ENCODE measurements at places on chromosomes 5 and 9. TPM values are rescaled to one million over a fixed set of nuclear protein-coding genes. Genes with fewer than 3 reads are reported as not detected.

TAF11L10 gene
- not detected for total RNA-seq

- no peak for DNase-seq
These were observed 22.4 kb downstream of the NRG2 start for GRCh38 chr5:140020601-140021177.

SLC6A7 gene
- total RNA-seq: not detected

DNA sequence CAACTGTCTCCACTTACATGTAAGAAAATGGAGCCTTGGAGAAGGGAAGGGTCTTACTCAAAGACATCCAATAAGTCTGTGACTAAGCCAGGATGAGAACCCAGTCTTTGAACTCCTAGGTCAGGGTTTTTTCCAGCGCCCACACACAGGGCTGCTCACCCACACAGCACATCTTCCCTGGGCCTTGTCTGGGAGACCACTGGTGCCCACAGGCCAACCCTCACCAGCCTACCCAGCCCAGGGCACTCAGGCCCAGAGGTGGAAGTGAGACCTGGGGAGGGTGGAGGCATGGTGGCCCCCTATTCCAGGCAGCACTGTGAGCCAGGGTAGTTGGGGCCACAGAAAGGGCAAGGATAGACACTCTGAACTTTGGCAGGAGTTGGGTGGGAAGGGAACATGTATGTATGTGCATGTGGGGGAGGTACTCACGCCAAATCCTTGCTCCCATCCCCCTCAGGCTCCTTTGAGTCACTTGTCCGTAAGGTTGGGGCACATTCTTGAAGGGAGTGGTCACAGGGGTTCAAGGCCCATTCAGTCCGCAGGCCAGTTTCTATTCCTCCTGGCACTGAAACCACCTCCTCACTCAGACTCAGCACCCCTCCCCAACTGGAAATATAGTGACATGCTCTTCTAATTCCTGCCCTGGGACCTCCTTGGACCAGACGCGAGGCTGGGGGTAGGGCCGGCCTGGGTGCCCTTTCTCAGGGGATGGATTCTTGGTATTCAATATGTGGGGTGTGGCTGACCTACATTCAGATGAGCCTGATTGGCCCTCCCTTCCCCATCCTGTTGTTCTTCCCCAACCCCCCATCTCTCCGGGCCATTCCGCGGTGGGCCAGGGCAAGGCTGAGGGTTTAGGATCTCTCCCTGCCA is 2.9 kb upstream of the SLC4A9 start:
- DNase-seq: no peak

ATP6V0E1 gene
- total RNA-seq: 113 TPM

GRCh38 chr5:96528826-96529474 is 95.9 kb upstream of the PCSK1 start:
- DNase-seq: no peak

PLPPR1 gene
- total RNA-seq: 2.8 TPM

DNA sequence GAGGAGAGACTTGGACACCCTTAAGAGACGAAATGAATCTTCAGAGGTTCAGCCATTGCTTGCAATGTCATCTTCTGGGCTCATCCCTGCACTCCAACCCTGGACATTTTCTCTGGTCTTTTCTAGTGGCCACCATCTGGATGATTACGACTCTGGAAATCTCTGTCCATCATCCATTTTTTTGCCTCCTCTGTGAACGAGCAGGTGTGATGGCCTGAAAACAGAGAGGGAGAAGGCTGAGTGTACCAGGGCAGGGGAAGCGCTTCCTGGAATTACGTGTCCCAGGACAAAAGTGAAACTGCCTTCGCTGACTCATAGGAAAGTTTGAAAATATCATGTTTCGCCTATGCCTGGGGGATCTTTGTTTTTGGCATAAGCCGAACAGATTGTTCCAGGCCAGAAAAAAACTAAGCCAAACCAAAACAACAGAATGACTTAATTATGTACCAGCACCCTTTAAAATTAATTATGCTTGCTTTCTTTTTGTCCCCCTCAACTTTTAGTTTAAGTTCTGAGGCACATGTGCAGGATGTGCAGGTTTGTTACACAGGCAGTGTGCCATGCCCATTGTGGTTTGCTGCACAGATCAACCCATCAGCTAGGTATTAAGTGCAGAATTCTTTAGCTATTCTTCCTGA is 31.9 kb downstream of the ANKRD33B start:
- no peak for DNase-seq

AMBP gene
- 1.7 TPM for total RNA-seq

PNPLA7 gene
- total RNA-seq: 0.07 TPM

CCDC171 gene
- 1.1 TPM for total RNA-seq

- peak; percentile 90 for DNase-seq
These were observed 324.9 kb upstream of the IRX4 start for GRCh38 chr5:2207416-2208238.

- DNase-seq: no peak
These were observed 70.7 kb upstream of the TRPC7 start for GRCh38 chr5:136435946-136436543.

PKD2L2 gene
- not detected for total RNA-seq

GRCh38 chr5:88979244-88979643 is 96.3 kb upstream of the MEF2C start:
- DNase-seq: no peak

FREM1 gene
- 0.85 TPM for total RNA-seq

- DNase-seq: no peak
These were observed 51.2 kb upstream of the ADRA1B start for GRCh38 chr5:159864885-159865691.

SPAG8 gene
- 0.55 TPM for total RNA-seq

IL9 gene
- not detected for total RNA-seq

DNA sequence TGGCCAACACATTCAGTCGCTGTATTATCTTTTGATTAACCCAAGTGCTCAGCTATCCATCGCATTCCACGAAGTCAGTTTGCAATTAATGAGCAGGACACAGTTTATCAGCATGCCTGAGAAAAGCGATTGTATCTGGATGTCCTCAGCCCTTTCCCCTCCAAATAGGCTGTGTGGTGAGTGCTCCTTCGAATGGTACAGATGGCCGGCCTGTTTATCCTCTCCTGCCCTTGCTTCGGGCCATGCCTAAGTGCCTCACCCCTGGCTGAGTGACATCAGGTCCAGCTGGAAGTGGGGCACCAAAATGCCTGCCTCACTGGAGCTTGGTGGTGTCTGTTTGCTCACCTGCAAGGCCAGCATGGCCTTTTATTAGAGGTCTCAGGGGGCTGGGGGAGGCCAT is 317.3 kb downstream of the GADD45G start:
- no peak for DNase-seq

DNA sequence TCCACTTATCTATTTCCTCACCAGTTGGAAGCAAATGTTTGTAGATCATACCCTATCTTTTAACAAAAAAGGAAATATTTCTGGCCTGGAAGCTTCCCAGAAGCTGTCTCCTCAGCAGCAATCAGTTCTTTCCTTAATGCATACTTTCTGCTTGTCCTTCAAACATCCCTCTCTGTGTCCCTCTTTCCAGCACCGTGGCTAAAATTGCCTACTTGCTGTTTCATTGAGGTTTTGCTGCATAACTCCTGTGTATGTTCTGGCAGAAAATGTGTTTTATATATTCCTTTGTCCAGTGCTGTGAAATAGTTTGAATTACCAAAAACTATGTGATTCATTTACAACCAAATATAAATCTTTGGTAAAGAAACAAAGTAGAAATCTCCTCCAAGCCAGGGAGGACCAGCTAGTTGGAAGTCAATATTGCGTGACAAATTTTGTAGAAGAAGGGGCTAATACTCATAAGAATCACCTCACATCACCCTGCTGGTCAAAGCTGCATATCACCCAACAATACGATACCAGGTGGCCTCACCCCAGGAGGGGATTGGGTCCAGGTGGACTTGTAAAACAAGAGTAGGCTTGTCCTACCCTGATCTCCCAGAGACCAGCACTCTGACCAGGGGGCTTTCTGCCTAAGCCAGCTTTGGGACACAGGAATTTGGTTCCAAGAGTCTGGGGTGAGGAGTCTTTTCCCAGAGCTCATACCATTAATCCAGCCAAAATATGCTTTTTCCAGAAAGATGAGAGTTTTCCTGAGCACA is 198.4 kb upstream of the SNX2 start:
- no peak for DNase-seq

- DNase-seq: no peak
These were observed 129.2 kb upstream of the ADRA1B start for GRCh38 chr5:159786901-159787691.

CCDC187 gene
- total RNA-seq: not detected

GDNF gene
- total RNA-seq: 1.6 TPM

GRCh38 chr5:112237456-112237855 is 181.6 kb downstream of the EPB41L4A start:
- no peak for DNase-seq

PRUNE2 gene
- 3.3 TPM for total RNA-seq

GRCh38 chr9:29750062-29750461 is 2176.8 kb upstream of the C9orf72 start:
- no peak for DNase-seq

- no peak for DNase-seq
These were observed 20.0 kb downstream of the CCDC125 start for GRCh38 chr5:69312459-69313160.

DNA sequence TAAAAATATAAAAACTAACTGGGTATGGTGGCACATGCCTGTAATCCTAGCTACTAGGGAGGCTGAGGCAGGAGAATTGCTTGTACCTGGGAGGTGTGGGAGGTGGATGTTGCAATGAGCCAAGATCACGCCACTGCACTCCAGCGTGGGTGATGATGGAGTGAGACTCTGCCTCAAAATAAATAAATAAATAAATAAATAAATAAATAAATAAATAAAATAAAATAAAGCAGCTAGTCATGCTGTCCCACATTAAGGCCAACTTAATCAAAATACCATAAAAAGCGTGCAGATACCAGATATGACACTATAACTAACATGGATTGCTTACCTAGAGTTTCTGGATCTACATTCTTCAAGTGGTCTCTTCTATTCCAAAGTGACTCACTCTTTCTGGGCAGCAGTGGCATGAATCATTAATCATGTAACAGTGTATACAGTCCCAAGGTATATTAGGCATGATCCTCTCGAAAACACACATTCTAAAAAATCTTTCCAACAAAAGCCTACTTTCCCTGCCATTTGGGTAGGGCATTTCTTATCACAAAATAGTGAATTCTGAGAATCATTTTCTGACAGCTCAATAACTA is 187.1 kb downstream of the ELAVL2 start:
- DNase-seq: no peak

All from H7 (cell line).